Bone marrow (tissue), 2 donors: ENCODE measurements at places on chromosomes 13 and 19.

- DNase-seq = no peak
Measured at GRCh38 chr13:69477451-69477850, 630.2 kb upstream of the ATXN8OS start.

- no peak for DNase-seq
Measured at GRCh38 chr13:66469745-66470144, 760.4 kb downstream of the PCDH9 start.

DNA sequence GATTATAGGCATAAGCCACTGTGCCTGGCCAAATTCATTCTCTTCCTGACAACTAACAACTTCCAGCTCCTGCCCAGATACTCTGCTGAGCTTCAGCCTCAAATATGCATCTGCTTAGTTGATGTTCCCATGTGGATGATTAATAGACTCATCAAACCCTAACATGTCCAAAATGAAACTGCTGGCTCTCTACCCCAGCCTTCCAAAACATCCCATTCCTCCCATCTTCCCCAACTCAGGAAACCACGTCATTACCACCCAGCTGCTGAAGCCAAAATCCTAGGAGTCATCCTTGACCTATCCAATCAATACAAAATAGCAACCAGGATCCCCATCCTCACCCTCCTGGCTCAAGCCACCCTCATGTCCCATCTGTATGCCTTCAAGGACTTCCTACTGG, 20.9 kb downstream of the POU2F2 start:
- DNase-seq = no peak

GRCh38 chr19:455851-456546, 4.8 kb downstream of the SHC2 start:
- no peak for DNase-seq

DNA sequence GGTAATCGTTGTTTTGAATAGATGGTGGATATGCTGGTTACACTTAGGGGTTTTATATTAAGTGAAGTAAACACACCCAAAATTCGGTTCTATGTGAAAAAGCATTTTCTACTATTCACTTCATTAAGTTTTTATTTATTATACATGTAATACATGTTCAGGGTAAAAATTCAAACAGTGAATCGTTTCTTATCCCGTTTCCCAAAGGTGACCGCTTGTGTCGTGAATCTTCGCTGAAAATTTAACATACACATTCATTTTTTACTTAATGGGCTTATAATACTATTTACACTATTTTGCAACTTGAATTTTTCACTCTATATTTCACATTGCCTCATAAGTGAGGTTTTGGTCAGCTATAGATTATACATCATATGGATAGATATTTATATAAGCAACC, 24.5 kb downstream of the IPO5 start:
- no peak for DNase-seq

DNA sequence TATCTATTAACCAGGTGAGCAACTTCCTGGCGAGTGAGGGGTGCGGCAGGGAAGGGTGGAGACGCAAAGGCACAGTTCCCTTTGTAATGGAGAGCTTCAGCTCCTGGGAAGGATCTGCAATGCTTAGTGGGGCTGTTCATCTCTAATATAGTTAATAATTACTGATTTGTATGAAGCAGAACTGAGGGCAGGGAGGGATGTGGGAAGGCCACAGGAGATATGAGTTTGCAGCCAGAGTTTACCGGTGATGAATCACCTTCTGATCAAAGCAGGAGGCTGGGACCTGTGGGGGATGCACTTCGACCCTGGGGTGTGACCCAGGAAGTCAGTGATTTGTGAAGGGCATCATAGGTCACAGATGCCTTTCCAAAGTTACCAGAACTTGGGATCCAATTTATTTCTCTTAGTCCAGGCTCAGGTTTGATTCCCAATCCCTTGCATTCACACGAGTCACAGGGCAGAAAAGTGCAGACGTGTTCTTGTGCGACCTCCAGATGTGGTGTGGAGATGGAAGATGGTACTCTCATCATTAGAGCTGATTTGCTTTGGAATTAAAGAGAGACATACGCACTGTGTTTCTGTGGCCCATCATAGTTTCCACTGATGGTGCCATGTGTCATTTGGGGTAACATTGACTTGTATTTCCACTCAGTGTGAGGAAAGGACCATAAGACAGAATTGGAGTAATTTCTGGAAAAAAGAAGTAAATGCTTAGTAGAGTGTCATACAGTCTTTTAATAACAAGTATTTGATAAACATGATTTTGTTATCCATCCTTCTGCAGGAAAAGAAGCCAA, 55.0 kb downstream of the LRCH1 start:
- DNase-seq = no peak

GRCh38 chr13:62847520-62847919, 1431.9 kb upstream of the PCDH20 start:
- no peak for DNase-seq

GRCh38 chr19:751501-752341, 809 bp downstream of the MISP start:
- DNase-seq = no peak

GRCh38 chr19:50000841-50001557, 24.2 kb downstream of the VRK3 start:
- DNase-seq = no peak

DNA sequence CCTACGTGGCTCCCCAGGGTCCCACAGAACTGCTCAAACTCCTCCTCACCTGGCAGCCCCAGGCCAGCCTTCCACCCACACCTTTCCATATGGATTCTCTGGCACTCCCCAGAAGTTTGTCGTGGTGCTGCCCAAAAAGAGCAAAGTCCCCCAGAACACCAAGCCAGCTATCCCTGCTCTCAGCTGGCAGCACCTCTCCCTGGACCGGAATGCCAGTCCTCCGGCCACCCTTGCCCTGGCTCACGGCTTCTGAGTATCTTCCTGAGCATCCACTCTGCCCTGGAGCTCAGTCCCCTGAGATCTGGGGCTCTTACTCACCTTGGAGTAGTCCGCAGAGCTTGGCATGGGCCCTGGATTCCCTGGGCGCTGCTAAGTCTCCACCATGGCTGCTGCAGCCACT, 166.5 kb upstream of the ZNF507 start:
- no peak for DNase-seq

DNA sequence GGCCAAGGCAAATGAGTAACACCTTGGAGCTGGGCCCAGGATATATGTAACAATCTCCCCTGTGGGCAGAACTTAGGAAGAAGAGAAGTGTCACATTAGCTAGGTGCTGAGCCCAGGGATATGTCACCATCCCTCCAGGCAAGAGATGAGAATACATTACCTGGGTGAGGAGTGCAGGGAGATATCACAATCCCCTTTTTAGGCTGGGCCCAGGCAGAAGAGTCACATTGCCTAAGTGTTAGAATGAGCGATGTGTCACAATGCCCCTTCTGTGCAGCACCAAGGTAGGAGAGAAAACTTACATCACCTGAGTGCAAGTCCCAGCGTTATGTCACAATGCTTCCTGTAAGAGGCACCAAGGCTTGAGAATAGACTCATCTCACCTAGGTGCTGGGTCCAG, 60.3 kb downstream of the ZNF726 start:
- no peak for DNase-seq

- DNase-seq = no peak
Measured at GRCh38 chr19:5436106-5436947, 18.9 kb upstream of the ZNRF4 start.

- no peak for DNase-seq
Measured at GRCh38 chr13:70568571-70568970, 460.3 kb upstream of the KLHL1 start.

GRCh38 chr13:40306817-40307216, 359.6 kb downstream of the FOXO1 start:
- DNase-seq = no peak
